ENCODE measurements at places on chromosomes 2 and 18.
A peak's percentile ranks its signal among the peaks of the same experiment; 100 is the strongest.

- DNase-seq, result no peak
These were observed 46.3 kb upstream of the ITGB6 start for GRCh38 chr2:160246356-160246755.

GRCh38 chr2:46334389-46335271 lies 37.4 kb downstream of the EPAS1 start:
- no peak for DNase-seq

DNA sequence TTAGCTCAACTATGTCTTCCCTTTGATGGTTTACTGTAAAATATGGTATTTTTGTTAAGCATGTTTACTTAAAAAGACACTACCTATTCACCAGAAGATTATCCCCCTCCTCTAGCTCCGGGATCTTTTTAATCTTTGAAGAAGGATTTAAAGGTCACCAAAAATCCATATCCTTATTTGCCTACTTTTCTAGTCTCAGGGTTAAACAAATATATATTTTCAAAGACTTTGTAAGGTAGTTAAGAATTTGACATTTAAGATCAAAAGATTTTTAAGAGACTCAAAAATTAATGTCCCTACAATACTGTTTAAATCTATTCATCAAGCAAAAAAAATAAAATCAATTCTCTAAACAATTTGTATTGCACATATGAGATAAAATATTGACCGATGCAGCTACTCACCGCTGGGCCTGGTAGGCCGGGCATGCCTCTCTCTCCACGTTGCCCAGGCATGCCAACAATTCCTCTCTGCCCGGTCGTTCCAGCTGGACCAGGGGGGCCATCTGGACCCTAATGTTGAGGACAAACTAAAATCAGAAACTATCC lies 76.1 kb downstream of the COL3A1 start:
- DNase-seq, result no peak

GRCh38 chr2:173043476-173043875 lies 32.2 kb upstream of the MAP3K20 start:
- DNase-seq, result no peak

DNA sequence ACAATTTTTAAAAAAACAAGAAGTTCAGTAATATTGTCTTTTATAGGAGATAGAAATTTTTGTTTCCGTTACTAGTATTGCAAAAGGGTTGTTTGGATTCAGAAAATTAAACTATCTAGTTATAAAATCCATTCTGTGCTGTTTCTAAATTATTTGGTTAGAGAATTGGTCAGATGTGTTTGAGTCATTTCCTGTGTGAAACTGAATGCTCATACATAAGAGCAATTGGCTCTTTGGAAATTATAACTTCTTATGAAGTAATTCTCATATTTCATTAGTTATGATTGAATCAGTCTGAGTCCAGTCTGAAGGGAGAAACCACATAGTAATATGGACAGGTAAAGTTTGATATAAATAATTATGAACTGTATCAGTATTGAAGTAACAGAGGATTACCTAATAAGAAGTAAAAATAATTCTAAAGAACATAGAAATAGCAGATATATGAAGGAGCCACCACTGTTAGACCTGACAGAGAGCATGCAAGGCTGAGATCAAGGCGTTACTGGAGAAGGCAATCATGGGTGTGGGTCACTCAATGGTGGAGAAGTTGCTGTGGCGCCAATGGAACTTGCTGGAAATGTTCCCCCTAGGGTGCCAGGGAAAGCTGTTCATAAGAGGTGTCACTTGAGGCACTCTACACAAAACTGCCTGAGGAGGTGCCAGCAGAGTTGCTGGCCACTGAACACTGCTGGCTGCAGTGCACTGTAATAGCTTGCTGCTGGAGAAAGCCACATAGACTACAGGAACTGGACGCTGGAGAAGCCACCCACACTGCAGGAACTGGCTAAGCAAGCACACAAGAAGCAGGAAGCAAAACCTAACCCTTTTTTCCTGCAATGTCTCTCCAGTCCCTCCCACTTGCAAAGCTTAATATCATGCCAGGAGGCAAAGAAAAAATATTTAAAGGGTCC lies 18.0 kb upstream of the FAP start:
- peak; percentile 88 for DNase-seq

GRCh38 chr2:670637-671036 lies 6.6 kb downstream of the TMEM18 start:
- DNase-seq, result no peak

All from posterior vena cava (tissue), 2 donors.